ENCODE measurements at places on chromosomes 12 and 14.

DNA sequence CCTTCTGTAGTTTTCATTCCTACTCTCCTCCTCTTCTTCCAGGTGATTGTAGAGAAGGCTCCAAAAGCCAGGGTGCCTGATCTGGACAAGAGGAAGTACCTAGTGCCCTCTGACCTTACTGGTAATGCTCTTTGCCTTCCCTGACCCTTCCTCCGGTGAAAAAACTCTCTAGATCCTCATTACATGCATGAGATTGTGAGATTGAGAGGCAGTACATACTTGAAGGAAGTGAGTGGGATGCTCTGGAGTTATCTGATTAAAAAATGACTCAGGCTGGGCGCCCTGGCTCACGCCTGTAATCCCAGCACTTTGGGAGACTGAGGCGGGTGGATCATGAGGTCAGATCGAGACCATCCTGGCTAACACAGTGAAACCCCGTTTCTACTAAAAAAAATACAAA lies 5.3 kb downstream of the GABARAPL1 start:
- no peak for DNase-seq

- no peak for DNase-seq
These were observed 316.8 kb downstream of the SSPN start for GRCh38 chr12:26512213-26512612.

DNA sequence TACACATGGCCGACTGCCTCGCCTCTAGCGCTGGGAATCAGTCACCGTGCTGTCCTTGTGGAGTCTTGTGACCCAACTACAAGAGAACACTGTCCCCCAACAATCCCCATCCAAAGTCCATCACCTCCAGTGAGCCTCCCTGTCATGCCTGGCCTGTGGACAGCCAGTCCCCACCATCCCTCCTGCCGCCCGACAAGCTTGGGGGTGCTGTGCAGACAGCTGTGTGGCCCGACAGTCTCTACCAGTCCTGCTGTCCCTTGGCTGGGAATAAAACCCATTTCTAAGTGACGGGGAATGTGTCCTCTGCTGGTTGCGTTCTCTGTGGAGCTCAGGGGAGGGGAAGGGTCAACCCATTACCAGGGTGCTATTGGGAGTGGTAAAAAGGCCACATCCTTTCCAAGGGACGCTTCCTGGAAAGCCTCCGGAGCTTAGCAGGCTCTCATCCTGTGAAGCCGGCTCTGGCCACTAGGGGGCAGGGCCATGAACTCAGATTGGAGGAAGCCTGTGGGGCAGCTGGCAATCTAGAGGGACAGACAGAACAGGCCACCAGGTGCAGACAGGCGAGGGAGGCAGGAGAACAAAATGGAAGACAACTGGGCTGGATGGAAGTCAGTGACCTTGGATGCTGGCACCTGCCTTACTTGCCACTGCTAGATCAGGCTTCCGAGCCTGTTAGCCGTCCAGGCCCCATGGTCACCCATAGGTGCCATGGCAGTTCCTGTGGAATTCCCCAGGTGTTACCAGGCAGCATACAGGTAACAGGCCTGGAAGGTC lies 12.0 kb upstream of the BLTP3B start:
- peak; percentile 62 for DNase-seq

DNA sequence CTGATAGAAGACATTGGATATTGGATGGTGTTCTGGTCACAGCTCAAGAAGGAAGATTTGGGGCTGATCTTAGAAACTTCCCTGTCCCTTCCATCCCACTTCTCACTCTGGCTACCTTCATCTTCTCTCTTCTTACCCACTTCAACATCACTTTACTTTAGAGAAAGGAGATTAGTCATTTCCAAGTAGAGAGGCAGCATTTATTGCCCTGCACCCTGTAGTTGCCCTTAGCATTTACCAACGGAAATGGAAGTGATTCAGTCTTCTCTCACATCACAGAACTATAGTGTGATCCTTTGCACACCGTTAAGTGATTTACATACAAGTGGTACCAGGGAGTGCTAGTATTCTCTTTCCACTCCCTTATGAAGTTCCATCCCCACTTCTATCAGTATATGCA lies 52.4 kb downstream of the PHLDA1 start:
- peak; percentile 39 for DNase-seq

GRCh38 chr12:1606021-1606622 lies 11.7 kb upstream of the FBXL14 start:
- peak; percentile 61 for DNase-seq

DNA sequence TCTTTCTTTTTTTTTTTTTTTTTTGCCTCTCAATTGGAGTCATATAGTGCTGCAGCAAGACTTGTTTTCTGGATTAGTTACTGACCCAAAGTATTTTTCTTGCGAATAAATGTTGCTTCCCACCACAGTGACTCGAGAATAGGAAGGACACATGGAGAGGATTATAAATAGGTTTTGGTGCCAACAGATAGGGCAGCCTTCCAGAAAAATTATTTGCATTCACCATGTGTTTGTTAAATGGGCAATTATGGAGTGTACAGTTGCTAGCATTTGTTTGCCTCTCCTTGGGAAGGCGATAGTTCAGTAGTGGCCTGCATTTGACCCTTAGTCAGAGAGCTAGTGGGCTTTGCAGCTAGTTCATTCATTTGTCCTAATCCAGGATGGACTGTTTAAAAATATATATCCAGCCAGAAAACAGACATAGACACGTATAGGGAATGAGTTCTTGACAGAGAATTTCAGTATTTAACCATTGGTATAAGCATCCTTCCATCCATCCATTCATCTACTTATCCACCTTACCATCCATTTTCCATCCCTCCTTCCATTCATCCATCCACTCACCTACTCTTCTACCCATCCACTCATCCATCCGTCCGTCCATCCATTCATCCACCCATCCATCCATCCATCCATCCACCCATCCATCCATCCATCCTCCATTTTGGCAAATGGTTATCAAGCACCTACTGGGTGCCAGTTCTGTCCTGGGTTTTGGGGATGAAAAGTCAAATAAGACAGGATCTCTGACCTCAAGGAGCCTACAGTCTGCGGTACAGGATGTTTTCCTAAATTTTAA lies 67.5 kb downstream of the CHST11 start:
- no peak for DNase-seq

GRCh38 chr14:103846097-103846496 lies 1.3 kb downstream of the PPP1R13B start:
- DNase-seq: no peak

DNA sequence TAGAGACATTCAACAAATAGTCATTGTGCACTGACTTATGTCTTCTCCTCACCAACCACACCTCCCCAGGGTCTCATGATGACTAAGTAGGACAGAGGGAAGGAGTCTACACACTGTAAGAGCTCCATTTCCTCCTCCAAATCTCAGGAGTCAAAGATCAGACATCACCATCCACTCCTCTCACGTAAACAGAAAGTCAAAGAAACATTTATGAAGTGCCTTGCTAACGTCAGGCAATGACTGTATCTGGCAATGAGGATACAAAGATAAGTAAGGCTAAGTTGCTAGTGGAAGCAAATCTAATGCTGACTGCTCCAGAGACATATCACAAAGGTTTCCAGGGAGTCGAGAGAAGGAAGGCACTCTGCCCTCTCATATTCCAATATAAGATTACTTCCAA lies 88.9 kb downstream of the SLC2A13 start:
- no peak for DNase-seq
